ENCODE measurements at places on chromosomes 5 and 9.

DNA sequence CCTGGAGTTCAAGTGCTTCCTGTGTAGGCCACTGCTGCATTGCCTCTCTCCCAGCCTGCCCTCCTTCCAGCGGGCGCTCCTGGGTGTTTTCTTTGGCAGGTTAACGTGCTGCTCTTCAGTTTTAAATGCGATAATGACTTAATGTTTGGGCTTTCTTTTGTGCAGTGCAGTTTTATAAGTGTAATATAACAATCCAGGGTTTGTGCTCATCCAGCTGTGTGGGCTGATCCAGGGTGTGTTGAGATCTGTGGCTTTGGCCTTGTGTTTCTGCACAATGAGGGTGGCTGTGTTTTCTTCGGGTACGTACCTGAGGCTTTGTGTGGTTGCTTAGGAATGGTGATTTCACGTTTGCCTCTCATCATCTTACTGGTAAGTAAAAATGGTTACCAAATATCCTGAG, 50.6 kb downstream of the PCSK5 start:
- DNase-seq: no peak

- DNase-seq: no peak
Observed at GRCh38 chr9:114290561-114290986, 32.3 kb upstream of the ORM1 start.

- no peak for DNase-seq
Observed at GRCh38 chr5:60586307-60586901, 113.6 kb downstream of the DEPDC1B start.

GRCh38 chr5:73213566-73213998, 40.6 kb downstream of the TMEM174 start:
- DNase-seq: no peak

Measured in NCI-H187 treated with DMSO at 0.1 percent for 48 hours (cell line).